Muscle of back (tissue), 13 donors: ENCODE measurements at places on chromosomes 2 and 18.

DNA sequence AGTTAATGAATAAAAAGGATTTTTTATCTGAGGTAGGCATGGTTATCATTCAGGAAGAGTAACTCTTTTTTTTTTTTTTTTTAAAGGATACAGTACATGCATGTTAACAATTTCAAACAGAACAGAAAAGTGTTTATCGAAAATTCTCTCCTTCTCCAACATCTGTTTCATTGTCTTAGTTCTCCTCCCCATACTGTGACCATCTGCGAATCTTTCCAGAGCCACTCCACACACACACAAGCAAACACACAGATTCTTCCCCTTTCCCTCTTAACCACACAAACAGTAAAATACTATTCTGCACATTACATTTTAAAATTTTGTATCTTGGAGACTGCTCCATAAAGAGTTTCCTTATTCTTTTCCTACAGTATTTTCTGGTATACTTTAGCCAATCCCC, 38.0 kb downstream of the NPC1 start:
- DNase-seq = no peak

DNA sequence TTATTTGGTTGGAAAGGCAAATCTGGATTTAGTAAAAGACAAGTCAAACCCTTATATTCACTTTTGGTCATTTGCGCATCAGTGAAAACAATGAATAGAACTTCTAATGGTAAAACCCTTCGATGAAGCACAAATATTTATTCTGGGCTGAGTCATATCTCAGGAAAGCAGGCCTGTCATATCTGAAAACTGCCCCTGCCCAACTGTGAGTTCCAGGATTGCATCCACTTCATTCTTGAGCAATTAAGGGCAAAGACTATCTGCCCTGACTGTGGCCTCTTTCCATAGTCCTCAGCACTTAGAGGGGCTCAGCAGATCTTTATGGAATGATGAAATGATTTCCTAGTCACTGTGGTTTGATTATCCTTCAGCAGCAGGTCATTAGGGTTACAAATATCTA, 795.2 kb upstream of the ID2 start:
- DNase-seq = no peak

DNA sequence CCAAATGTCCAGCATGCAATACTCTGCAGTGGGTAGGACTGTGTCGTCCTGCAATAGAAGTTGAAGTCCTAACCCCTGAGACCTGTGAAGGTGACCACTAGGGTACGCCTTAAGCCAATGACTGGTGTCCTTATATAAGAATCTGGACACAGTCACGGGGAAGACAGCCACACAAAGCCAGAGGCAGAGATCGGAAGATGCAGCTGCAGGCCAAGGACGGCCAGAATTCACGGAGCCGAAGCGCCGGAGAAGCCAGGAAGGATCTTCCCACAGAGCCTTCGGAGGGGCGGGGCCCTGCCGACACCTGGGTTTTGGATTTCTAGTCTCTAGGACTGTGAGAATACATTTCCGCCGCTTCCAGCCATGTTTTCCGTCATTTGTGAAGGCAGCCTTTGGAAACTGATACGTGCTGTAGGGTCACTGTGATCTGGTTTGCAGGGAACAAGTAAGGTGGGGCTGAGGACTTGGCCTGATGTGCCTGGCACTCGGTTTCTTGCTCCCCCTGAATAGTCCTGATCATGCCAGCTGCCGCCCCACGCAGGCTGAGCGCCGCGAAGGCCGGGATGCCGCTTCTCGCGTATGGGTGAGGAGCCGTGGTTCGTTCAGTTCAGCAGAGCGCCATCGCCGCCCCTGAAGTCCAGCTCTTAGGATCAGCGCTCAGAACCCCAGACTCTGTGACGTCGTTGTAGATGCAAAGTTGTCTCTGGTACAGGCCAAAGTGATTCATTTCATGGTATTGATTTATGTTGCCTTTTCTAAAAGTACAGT, 38.7 kb downstream of the PTGR3 start:
- DNase-seq = peak; percentile 86

DNA sequence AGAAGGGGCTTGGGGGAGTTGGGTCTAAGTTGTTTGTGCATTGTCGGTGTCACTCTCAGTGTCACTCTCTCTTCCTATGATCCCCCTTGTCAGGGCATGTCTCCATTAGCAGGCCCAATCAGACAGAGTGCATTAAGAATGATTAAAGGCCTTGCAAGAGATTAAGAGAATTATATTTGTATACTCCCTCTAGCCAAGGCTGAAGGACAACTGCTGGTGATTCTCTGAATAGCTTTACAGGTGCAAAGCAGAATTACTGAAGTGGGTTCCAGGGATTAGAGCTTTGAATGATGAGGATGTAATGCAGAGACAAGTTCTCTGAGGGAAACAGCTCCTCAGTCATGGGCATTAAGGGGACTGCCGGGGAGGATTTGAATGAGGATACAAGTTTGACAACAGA, 104.8 kb upstream of the LGALSL start:
- DNase-seq = no peak

DNA sequence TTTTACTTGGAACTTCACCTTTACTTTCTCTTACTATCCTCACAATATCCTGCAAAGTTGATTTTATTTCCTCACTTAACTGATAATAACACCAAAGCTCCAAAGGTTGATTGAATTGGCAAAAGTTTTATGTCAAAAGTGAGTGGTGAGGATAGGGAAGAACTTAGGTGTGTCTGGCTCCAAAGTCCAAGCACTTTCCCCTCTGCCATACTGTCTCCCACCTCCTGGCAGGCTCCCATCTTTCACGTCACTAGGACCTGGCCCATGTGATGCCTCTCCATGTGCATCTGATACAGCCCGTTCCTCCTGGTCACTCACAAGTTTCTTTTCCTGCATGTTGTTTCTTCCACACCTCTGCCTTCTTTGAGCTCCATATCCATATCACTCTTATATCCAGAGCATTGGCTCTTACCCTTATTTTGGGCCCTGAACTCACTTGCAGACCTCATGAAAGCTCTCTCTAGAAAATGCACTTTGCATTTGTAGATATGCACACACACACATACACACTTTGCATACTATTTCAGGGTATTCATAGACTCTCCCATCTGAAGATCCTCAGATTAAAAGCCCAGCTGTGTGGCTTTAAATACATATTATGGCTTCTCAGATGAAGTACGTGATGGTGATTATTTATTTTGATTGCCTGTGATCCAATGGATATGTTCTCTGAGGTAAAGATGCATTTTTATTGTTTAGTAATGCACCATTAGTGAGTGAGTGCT, 12.3 kb downstream of the MEP1B start:
- no peak for DNase-seq

DNA sequence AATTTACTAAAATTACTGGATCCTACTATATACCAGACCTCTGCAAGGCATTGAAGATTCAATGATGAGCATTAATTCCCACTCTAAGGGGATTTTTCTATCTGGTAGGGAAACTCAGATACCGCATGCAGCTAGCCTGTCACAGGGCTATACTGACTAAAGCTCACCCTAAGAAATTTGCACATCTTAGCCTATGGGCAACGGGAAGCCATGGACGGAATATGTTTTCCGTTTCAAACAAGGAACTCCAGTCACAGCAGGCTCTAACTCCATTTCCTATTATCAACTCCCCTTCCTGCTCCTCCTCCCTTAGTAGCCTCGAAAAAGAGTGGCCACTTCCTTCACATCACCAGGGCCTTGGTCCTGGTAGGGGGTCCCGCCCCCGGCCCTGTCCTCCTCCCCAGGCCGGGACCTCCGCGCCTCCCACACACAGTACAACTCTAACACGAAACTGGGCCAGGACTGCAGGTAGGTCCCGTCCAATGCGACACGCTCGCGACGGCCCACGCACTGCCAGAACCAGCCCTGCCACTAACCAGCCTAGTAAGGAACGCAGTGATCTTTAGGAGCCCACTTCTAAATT, 659 bp upstream of the COX5B start:
- peak; percentile 16 for DNase-seq

GRCh38 chr2:210477496-210477895, 937 bp upstream of the LANCL1 start:
- peak; percentile 32 for DNase-seq

DNA sequence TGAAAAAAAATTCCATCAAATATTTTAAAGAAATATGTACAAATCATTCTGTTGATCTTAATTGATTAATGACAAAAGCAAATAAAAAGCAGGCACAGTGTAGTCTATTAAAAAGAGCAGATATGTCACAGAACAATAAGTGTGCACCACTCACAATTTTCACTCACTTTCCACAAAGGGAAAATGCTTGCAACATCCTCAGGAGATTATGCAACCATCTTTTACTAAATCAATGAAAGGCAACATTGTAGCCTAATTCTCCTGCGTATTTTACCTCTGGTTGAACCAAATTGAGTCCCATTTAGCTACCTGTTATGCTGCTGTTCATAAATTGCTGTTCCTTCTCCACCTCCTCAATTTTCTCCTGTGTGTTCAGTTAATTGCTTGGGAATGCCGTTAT, 1346.8 kb upstream of the PIK3C3 start:
- DNase-seq = peak; percentile 4

DNA sequence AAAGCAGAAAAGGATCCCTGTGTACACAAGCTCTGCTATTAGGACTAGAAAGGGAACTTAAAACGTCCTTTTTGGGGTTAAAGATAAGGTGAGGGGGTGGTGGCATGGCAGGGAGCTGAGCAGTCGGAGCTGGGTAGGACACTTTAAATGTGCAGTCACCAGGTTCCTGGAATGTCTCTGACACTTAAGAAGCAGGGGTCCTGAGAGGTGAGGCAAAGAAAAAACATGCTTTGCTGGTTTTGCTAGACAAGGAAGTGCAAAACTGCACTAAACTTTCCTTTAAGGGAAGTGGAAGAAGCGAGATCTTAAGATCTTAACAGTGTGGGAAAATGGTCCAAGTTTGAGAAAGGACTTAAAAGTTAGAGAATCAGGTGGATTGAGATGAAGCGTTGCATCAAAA, 99.5 kb upstream of the MAP3K20 start:
- no peak for DNase-seq

GRCh38 chr2:158998551-158999248, 30.3 kb downstream of the TANC1 start:
- DNase-seq = no peak

DNA sequence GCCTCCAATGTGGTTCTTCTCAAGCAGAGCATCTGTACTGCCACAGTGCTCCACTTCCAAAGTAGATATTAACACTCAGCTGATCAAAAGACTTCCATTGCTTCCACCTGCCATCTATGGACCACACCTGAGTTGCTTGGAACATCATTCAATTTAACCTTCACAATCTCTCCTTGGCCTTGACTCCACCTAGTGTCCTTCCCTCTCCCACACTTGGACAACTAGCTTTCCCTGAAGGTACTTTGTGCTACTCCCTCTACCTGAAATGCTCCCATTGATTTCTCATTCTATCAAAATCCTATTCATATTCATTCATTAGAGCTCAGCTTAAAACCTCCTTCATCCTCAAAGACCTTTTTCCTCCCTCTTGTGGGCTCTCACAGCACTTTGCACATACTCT, 48.7 kb downstream of the SOWAHC start:
- no peak for DNase-seq

DNA sequence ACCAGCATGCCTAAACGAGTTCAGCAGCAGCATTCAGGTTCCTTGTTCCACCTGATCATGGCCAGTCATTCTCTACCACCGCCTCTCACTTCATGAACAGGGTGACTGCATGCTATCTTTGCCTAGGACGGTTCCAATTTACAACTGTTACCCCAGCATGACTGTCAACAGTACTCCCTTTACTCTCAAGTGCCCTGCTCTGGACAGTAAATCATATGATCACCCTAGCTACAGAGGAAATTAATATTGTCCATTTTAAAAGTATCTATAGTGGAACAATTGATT, 25.7 kb downstream of the MGAT4A start:
- no peak for DNase-seq

GRCh38 chr2:172107690-172108586, 5.2 kb upstream of the DLX2 start:
- no peak for DNase-seq

DNA sequence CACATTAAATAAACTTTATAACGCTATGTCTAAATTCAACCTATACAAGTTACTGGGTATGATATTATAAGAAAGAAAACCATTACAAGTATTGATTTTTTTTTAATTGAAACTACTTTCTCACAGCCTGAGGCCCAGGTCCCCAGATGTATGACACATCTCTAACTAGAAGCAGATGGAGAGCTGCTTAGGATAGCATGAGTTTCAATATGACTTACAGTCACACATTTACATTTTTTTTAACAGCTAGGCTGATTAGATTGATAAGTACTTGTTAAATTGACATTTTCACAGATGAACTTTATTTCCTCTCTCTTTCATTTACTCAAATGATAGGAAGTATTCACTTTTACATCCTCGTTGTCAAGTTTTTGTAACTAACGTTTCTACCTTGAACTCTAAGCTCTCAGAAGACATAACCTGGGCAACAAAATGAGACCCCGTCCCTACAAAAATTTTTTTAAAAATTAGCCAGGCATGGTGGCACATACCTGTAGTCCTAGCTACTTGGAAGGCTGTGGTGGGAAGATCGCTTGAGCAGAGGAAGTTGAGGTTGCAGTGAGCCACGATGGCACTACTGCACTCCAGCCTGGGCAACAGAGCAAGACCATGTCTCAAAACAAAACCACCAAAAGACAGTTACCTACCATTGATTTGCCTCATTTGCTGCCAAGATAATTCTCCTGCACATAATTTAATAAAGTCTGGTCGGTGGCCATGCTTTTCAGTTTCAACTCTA, 52.4 kb downstream of the STK39 start:
- no peak for DNase-seq

GRCh38 chr2:128654408-128654807, 335.7 kb upstream of the HS6ST1 start:
- DNase-seq = no peak

DNA sequence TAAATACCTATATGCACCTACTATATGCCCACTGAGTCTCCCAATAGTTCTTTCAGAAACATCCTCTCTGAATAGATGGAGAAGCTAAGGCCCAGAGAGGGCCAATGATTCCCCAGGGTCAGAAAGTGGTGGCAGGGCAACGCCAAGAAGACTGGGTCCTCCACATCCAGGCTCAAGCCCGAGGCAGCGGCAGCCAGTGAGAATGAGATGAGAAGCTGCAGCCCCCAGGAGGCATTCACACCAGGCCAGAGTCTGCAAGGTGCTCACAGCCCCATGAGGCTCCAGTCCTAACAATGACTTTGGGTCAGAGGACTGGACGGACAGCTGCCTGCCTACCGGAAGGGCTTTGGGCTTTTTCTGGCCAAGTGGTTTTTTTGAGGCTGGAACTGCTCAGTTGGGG, 3.5 kb downstream of the TEX261 start:
- DNase-seq = no peak

GRCh38 chr2:218378053-218378452, 4.0 kb upstream of the SLC11A1 start:
- DNase-seq = no peak
